ENCODE measurements at places on chromosomes 5 and 9.
A peak's percentile ranks its signal among the peaks of the same experiment; 100 is the strongest.

DNA sequence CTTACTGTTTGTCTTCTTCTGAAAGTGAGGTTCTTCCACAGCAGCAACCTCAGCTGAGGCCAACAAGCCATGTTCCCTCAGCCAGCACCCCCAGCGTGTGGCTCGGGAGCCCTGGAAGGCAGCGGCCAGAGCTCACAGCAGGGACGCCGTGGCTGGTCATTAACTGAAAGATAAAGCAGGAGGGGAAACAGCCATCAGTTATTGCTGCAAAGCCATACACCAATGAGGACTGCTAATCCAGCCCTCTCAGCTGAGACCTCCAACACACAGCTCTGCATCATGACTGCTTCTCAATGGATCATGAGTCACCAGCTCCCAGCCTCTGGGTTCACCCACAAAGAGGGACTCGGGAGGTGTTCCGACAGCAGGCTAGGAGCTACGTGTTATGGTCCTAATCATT is 24.3 kb downstream of the ABCA1 start:
- no peak for DNase-seq

- DNase-seq: no peak
These were observed 66.6 kb downstream of the YIPF5 start for GRCh38 chr5:144103611-144104485.

- no peak for DNase-seq
These were observed 762.8 kb downstream of the EFNA5 start for GRCh38 chr5:106907979-106908378.

GRCh38 chr9:104339692-104340091 is 164.4 kb upstream of the OR13F1 start:
- no peak for DNase-seq

GRCh38 chr5:167786871-167787578 is 504.4 kb upstream of the WWC1 start:
- no peak for DNase-seq

DNA sequence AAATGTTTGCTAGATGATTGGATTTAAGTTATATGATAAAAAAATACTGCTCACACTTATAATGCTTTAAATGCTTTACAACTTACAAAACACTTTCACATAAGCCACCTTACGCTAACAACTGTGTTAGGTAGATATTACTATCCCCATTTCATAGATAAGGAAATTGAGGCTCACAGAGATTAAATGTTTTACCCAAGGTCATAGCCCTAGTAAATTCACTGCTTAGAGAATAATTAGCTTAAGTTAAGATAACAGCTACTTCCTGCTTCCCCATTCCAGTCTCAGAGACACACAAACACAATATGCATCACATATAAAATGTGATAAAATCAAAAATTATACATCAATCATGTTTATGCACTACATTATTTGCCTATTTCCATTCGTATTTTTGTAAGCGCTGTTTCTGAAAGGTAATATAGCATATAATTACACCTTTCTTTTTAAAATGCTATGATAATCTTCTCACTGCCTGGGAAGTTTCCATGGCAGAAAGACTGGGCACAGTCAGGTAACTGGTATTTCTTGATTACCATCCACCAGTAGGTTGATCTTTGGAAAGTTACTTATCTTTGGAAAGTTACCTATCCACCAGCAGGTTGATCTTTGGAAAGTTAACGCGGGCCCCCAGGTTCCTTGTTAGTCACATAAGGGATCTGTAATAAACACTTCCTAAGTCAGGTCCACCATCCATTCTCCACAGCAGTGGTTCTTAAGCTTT is 101.1 kb downstream of the NFIB start:
- DNase-seq: no peak

GRCh38 chr9:129627556-129628440 is 1.8 kb downstream of the NTMT1 start:
- peak; percentile 28 for DNase-seq

- DNase-seq: no peak
These were observed 43.0 kb downstream of the FSTL4 start for GRCh38 chr5:133569347-133569746.

GRCh38 chr5:149667084-149667828 is 62.9 kb upstream of the PPARGC1B start:
- DNase-seq: peak; percentile 21

- DNase-seq: no peak
These were observed 142.5 kb upstream of the LRRTM2 start for GRCh38 chr5:139017624-139018023.

GRCh38 chr5:131264451-131265099 is 722 bp downstream of the CDC42SE2 start:
- peak; percentile 37 for DNase-seq

- no peak for DNase-seq
These were observed 6.3 kb downstream of the NR2F1-AS1 start for GRCh38 chr5:93574491-93575305.

DNA sequence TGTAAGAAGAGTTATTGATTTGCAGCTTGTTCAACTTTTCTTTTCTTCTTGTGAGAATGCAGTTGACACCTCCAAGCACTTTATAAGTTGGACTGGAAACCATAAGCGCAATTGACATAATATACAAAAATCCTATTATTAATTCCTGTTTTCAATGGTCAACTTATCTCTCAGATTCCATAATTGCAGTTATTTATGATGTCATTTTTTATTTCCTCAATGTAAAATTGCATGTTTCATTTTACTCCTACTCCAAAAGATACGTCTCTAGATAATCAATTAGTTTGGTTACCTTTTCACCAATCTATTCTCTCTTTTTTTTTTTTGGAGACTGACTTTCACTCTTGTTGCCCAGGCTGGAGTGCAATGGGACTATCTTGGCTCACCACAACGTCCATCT is 1416.1 kb upstream of the CDH6 start:
- DNase-seq: no peak

- DNase-seq: peak; percentile 17
These were observed 48.4 kb downstream of the ZNF608 start for GRCh38 chr5:124697933-124698591.

DNA sequence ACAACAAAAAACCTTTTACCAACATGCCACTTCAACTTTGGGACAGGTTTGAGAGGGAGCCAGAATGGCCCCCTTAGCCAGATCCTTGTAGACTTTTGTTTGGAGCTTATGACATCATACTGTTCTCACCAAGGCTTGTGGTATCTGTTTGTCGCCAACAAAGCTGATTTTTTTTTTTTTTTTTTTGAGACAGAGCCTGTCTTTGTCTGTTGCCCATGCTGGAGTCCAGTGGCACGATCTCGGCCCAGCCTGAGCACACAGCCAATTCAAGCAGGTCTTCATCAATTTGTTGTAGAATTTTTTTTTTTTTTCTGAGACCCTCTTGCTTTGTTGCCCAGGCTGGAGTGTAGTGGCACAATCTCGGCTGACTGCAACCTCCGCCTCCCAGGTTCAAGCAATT is 26.4 kb upstream of the NTNG2 start:
- DNase-seq: no peak

DNA sequence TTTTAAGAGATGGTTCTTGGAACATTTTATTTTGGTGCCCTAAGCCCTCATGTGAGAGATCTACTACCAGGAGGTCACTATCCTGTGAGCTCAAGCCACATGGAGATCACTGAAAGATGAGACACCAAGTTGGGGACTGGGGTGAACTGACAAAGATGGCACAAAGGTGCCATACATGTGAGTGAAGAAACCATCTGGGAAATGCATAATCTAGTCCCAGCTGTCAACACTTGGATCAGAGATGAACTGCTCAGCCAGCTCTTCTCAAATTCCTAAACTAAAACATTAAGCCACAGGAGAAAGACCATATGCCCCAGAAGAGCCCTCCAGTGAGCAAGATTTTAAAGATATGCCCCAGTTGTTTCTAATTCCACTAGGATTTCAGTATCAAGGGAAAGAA is 22.2 kb upstream of the MYOT start:
- DNase-seq: no peak

- no peak for DNase-seq
These were observed 12.7 kb upstream of the C1QTNF3 start for GRCh38 chr5:34055667-34056066.

- DNase-seq: no peak
These were observed at the start of gene SLC1A1 for GRCh38 chr9:4489919-4490704. SLC1A1 (plus strand) TSS chr9:4490468; CDS start chr9:4490680, 212 bp downstream.

GRCh38 chr5:39415201-39415600 is 9.6 kb downstream of the DAB2 start:
- DNase-seq: no peak

DNA sequence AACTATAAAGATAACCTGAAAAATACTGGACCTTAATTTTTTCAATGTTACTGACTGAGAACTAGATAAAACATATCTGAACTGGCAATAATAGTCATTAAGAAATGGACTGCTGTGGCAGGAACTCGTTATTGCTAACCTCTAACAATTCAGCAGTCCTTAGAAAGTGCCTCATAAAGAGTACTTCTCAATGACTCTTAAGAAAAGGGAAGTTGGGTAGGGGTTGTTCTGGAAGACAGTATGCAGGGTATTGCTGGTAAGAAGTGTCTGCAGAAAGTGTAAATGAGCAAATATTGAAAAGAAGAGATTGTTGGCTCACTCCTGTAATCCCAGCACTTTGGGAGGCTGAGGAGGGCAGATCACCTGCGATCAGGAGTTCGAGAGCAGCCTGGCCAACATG is 27.9 kb downstream of the FOXD1 start:
- no peak for DNase-seq

GRCh38 chr9:98500337-98500919 is 208.3 kb downstream of the GABBR2 start:
- no peak for DNase-seq

DNA sequence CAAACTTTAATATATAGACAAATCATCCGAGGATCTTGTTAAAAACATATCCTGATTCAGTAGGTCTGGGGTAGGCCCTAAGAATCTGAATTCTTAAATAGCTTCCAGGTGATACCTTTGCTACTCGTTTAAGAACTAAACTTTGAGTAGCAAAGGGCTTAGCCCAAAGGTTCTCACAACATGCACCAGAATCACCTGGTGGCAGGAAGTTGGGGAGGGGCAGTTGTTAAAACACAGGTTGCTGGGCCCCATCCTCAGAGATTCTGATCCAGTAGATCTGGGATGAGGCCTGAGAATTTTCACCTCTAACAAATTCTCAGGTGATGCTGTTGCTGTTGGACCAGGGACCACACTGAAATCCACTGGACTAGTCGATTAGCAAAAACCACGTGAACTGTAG is 20.0 kb upstream of the RGMB start:
- DNase-seq: no peak

DNA sequence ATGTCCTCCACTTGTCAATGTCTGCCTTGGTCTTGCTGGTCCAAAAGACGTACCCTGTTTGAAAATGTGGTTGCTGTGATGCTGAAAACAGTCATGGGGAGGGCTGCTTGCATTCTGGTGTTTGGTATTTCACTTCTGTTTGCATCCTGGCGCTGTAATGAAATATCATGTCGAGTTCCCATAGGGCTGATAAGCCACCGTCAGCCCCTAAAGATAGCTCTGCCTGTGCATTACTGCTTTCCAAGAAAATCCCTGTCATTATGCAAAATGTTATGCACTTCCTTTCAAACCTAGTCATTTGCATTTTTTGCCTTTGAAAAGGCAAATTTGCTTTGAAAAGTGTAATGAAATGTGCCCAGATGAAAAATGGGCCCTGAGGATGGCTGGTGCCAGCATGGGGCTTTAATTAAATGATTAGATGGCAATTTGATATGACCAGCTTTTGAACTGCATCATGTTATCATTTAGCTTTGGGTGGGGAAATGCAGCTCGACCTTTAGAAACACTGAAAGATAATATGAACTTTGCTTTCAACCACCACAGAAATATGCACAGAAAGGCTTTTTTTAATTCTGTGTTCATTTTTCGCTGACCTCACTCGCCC is 374.4 kb upstream of the SGCD start:
- no peak for DNase-seq

DNA sequence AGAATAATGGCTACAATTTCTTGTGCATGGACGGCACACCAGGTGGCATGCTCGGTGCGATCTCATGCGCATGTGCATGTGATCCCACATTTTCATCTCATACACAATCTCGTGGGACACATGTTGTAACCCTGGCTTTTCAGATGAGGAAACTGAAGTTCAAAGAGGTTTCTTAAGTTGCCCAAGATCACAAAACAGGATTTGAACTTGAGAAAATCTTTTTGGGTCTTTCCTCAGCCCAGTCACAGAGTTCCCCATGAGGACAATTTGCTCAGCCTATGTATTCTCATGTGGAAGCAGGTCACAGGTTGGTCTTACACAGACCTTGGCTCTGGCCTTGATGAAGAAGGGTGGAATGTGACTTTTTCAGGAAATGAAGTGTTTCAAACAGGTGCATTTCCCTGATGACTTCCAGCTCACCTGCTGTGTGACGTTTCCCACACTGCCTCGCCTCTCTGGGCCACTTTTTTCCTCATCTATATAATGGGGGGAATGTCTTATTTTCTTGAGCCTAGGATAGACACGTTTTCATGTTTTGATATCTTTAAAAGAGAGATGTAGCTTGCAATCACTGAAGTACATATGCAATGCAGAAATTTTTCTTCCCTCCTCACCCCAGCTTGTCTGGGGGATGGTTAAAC is 7.1 kb upstream of the ORM1 start:
- no peak for DNase-seq

DNA sequence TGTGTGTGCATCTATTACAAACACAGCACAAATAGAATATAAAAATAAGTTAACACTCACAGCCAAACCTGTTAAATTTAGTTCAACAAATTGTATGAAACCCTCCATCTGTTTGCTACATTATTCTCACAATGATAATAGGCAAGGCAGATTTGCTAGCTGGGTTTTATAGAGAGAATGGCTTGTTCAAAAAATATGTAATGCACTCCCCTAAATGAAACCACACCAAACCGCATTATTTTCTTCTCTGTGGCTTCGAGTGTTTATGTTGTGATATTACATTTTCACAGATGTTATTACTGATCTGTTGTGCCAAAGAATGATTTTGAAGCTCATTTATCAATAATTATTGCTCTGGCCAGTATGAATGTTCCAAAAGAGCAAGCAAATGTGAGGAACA is 92.9 kb downstream of the SPATA31D1 start:
- DNase-seq: no peak

DNA sequence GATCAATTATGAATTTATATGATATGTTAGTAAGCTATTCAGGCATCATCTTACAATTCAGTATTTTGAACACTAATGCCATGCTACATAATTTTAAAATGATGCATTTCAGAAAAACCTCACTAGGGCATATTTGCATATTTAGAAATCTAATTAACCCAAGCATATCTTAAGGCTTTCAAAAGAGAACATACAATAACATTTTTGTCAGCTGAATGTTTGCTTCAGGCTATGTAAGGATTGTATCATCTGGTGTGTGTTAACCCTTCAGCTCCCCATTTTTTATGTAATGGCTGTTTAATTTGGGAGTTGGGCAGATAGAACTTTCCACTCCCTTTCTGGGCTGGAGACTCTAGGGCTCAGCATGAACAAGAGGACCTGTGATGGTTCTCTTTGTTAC is 299.1 kb upstream of the EFNA5 start:
- no peak for DNase-seq

GRCh38 chr5:82886911-82887310 is 190.3 kb downstream of the TMEM167A start:
- DNase-seq: no peak

- no peak for DNase-seq
These were observed 71.3 kb downstream of the LHFPL2 start for GRCh38 chr5:78577071-78577807.

GRCh38 chr9:78029551-78030295 is 1.9 kb downstream of the GNAQ start:
- no peak for DNase-seq
